Activated CD4-positive, alpha-beta T cell treated with anti-CD3 and anti-CD28 coated beads, Interleukin-2, amount 50 U/mL, for 24 hours (primary cell): ENCODE measurements at places on chromosomes 1 and 21.

GRCh38 chr1:236471653-236472052, 52.1 kb upstream of the LGALS8 start:
- no peak for DNase-seq

DNA sequence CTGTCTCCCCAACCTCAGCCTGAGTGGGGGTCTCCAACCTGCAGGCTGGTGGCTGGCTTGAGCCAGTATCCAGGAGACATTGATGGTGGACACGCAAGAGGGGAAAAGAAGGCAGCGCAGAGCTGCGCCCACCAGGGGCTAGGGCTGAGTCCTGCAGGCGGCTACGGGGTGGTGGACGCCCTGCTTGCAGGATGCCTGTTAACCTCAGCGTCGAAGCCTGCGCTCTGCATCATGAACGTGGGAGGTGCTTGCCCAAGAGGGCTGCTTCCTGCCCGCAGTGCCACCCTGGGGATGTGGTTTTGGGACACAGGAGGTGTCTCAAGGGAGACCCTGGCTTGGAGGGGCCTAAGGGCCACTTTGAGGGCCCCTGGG, 11.6 kb downstream of the CFAP410 start:
- DNase-seq: no peak

- DNase-seq: no peak
Observed at GRCh38 chr1:170445096-170445495, 86.9 kb upstream of the GORAB start.

GRCh38 chr1:19427087-19427781, 58.1 kb downstream of the CAPZB start:
- DNase-seq: no peak

GRCh38 chr21:33206771-33207281, 22.9 kb upstream of the IFNAR2 start:
- DNase-seq: no peak

DNA sequence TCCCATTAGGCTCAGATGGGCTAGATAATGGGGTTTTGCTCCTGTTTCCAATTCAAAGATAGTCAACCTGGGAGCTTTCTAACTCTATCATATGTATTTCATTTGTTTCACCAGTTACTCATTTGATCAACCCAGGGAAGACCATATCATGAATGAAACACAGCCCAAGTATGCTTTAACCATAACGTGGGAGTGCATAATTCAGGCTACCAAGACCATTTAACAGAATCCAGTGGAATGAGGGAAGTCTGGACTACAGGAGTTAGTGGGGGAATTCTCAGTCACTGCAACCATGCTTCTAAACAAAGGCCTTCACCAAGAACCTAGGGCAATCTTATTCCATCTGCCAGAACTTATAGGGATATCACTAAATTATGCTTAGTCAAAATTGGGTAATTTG, 15.0 kb upstream of the SLC16A1 start:
- DNase-seq: no peak

- no peak for DNase-seq
Observed at GRCh38 chr1:211876851-211877590, 46.5 kb upstream of the LPGAT1 start.

DNA sequence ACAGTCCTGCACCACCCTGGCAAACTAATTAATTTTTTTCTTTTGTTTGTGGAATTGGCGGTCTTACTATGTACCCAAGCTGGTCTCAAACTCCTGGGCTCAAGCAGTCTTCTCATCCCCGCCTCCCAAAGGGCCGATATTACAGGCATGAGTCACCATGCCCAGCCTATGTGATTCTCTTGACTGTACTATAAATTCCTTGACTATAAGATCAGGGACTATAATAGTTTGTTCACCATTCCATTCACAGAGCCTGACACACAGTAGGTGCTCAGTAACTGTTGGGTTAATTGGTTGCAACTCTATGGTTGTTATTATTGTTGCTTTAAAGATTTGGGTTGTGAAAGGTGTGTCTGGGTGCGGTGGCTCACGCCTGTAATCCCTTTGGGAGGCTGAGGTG, 17.2 kb downstream of the DAP3 start:
- DNase-seq: no peak

- no peak for DNase-seq
Observed at GRCh38 chr1:15870421-15870820, 22.9 kb downstream of the SPEN start.

DNA sequence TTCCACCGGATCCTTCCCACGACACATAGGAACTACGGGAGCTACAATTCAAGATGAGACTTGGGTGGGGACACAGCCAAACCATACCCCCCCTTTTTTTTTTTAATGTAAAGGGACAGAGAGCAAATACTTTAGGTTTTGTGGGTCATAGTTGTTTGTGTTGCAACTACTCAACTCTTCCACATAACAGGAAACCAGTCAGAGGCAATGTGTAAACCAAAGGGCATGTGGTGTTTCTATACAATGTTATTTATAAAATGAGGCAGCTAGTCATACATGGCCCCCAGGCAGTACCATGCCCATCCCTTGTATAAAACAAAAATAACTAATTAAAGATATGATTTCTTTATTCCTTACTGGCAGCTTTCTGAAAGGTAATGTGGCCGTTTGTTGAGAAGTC, 845.4 kb upstream of the ADAMTS5 start:
- DNase-seq: no peak

DNA sequence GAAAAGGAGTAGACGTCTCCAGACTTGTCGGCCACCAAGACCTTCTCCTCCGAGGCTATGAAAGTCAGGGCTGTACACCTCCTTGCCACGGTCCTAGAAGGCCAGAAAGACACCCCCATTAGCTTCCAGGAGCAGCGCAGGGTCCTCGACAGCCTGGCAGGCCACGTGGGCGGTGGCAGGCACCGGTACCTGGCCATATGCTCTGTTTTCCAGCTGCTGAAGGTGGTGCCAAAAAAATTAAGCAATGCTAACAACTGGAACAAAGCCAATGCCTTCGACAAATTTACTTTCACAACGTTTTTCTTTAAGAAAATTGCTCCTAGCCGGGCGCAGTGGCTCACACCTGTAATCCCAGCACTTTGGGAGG, 15.9 kb downstream of the WDR4 start:
- DNase-seq: no peak

DNA sequence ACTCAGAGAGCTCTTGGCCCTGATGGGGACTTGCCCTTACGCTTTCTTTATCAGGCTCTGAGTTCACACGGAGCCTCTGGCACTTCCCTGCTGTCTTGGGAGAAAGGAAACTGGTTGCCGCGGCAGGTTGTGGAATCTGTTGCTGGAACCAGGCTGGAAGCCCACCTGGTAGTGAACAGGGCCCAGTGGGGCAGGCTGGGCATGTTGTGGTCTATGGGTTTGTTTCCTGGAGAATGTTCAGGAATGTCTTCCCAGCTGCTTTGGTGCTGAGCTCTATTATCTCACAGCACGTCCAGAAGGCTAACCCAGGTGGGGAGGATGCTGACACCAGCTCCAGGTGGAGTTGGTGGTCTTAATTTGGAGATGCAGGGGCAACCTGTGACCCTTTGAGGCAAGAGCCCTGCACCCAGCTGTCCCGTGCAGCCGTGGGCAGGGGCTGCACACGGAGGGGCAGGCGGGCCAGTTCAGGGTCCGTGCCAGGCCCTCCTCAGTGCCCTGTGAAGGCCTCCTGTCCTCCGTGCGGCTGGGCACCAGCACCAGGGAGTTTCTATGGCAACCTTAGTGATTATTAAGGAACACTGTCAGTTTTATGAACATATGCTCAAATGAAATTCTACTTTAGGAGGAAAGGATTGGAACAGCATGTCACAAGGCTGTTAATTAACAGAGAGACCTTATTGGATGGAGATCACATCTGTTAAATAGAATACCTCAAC, 33.3 kb upstream of the TDRD10 start:
- no peak for DNase-seq

DNA sequence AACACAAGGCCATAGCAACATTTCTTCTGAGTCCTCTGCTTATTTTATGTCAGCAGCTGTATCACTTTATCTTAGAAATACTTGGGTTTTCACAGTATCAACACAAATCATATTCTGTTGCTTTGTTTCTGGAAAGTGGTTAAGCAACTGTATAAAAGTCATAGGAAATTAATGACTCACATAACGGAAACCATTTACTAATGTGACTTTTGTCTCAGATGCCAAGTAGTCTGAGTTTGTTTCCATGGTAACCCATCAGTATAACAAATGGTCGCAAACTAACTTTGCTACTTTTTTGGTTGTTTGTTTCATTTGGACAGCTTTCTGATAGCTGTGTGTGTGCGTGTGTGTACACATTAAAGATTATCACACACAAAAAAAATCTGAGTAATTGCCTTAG, 31.1 kb downstream of the EEIG2 start:
- no peak for DNase-seq

- no peak for DNase-seq
Observed at GRCh38 chr1:152585586-152585985, 5.3 kb upstream of the LCE3D start.

GRCh38 chr1:184539580-184539979, 152.8 kb downstream of the C1orf21 start:
- no peak for DNase-seq

DNA sequence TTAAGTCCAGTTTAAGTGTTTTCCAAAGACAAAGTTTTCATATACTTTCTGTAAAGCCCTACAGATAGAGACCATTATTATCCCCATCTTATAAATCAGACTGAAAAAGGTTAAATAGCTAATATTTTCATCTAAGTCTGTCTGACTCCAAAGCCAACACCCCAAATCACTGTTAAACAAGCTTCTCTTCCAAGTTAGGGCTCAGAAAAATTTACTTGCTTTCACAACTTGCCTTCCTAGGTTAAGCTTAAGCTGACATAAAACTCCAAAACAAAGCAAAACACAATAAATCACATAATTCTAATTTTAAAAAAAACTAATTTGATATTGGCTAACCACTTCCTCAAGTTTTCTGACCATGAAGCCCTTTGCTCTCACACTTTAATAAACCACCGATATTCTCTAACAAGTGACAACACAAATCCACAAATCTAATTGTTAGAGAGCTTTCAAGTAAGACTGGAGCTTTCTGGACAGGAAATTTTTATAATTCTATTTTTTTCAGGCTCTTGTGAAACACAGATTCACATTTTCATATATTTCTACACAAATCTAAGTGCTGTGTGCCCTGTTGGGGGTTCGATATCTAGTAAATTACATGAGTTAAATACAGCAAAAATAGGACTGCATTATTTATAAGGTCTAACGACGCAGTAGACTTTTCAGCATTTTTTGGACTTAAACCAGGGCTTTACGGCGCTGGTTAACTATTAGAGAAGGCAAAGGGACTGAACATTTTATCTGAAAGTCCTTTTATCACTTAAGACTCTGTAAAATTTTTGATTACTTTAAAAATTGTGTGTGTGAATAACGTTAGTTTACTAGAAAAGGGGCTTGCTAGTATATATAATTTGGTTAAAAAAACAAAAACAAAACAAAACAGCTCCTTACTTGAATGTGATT, 2.1 kb downstream of the GNG12 start:
- DNase-seq: no peak

- no peak for DNase-seq
Observed at GRCh38 chr1:12276225-12276624, 46.4 kb downstream of the VPS13D start.

DNA sequence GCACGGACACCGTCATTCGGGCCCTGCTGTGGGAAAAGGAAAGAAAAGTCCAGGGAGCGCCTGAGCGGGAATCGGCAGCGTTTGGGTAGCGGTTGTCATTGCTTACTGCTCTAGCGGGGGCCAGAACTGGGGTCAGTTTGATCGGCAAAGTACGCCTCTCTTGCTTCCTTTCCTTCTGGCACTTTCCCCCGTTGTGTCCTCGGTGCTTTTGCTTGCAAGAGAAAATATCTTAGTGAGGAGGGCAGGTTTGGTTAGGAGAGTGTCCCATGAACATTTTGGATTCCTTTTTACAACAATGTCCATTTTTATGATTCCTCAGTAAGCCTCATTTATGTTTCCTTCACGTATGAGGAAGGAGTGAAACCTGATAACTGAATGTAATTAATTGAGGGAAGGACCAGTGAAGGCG, 670 bp downstream of the ST3GAL3 start:
- DNase-seq: peak; percentile 4

DNA sequence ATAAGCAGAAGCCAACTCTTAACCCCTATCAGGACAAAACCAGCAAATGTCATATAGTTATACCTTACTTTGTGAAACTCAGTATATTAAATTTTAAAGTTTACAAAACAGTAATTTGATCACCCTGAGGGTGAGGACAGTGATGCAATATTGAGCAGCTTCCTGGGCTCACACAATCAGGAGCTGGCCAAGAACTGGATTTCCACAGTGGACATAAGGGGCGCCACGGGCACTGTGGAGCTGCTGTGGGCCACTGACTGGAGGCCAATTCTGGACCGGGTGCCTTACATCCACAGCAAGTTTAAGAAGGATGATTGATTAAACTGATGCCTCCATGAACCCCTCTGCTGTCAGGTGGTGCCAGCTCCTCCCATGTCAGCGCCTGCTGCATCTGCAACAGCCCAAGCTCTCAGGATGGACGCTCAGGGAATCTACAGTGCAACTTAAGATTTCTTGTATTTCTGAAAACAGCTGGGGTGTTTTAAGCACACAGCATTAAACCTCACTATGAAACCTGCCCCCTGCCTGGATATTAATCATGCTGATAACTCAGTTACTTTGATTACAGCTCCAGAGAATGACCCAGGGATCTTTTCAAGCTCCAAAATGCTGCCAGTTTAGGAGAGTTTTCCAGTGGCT, 55.9 kb downstream of the TOR3A start:
- no peak for DNase-seq

DNA sequence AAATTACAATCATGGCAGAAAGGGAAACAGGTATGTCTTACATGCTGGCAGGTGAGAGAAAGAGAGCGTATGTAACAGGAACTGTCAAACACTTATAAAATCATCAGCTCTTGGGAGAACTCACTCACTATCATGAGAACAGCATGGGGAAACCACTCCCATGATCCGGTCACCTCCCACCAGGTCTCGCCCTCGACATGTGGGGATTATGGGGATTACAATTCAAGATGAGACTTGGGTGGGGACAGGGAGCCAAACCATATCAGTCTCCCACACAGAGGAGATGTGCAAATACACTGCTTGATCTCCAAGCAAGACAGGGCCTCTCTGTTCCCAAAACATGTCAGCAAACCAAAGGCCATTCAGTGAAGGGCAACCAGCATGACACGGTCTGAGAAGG, 27.4 kb downstream of the LMX1A start:
- no peak for DNase-seq

GRCh38 chr1:206954459-206955342, 8.4 kb upstream of the PIGR start:
- no peak for DNase-seq

DNA sequence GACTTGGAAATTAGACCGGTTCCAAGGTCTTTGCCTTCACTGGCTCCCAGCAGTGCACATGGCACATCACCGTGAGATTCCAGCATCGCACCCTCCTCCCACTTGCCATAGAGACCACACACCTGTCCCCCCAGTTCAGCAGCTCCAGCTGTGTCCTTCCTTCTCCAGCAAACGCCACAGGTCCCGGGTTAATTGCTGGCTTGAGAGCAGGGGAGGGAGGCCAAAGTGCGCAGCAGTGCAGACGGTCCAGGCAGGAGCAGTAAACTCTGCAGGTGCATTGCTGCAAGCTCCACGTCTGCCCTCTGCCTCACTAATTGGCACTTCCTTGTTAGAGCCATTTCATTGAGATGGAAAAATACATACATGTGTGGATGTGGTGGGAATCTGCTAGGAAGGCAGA, 65.3 kb downstream of the KLHDC7A start:
- DNase-seq: no peak
